ENCODE measurements at places on chromosomes 11 and 22.

- no peak overlapping the region for H3K27ac ChIP-seq
- no peak overlapping the region for H3K4me3 ChIP-seq
- H3K4me1 ChIP-seq, result peaks cover 9% of the 10 kb centered on the region
- peaks cover 29% of the 10 kb centered on the region for H3K27me3 ChIP-seq
Observed at GRCh38 chr11:10932976-10933375, 75.1 kb upstream of the ZBED5 start.

- H3K27me3 ChIP-seq, result peaks cover 14% of the 10 kb centered on the region
- DNase-seq, result no peak
- H3K4me3 ChIP-seq, result no peak overlapping the region
Observed at GRCh38 chr11:86741839-86742805, 58.2 kb upstream of the PRSS23 start.

- no peak overlapping the region for H3K4me3 ChIP-seq
- DNase-seq, result no peak
- H3K4me1 ChIP-seq, result no peaks in the 10 kb centered on the region
- H3K27me3 ChIP-seq, result no peaks in the 10 kb centered on the region
- H3K36me3 ChIP-seq, result peaks cover 21% of the 10 kb centered on the region
Observed at GRCh38 chr11:2652333-2653197, 47.2 kb downstream of the KCNQ1OT1 start.

DNA sequence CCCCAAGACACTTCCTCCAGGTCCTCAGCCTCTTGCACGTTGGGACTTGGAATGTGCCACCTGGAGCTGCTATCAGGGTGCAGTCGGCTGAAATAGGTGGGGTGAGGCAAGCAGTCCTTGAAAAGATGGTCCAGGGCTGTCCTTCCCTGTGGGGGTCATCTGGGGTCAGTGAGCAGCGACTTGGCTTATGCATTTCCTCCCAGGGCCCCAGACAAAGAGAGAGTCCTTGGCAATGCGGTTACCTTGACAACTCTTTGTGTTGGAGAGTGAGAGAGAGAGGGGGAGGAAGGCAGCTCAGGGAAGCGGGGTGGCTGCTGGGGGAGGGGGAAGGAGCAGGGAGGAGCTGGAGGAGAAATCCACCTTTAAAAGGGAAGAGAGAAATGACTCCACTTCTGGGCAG lies 93.8 kb downstream of the MIAT start:
- no peaks in the 10 kb centered on the region for H3K27me3 ChIP-seq
- no peaks in the 10 kb centered on the region for H3K36me3 ChIP-seq
- no peak overlapping the region for H3K4me3 ChIP-seq

DNA sequence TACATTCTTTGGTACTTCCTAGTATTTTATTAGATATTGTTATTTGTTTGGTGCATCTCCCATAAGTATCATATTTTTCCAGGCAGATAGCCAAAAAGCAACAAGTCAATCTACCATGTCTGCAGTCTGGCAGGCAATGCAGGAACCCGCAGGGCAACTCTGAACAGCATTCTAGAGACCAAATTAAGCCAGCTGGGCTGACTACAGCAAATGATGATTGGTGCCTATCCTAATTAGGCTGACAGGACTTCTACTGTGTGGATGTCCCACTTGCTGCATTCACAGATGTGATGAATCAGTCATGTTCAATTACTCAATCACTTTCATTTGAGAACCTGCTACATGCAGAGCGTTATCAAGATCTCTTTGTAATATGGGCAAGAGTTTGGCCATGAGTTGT lies 40.3 kb upstream of the AMOTL1 start:
- peaks cover 2% of the 10 kb centered on the region for H3K27me3 ChIP-seq
- no peaks in the 10 kb centered on the region for H3K36me3 ChIP-seq
- no peak for DNase-seq
- no peak overlapping the region for H3K4me3 ChIP-seq

GRCh38 chr11:17208257-17208999 lies 642 bp upstream of the PIK3C2A start:
- peak; percentile 71 for DNase-seq
- H3K4me1 ChIP-seq, result peaks cover 36% of the 10 kb centered on the region
- H3K4me3 ChIP-seq, result peak overlapping the region; percentile 91

DNA sequence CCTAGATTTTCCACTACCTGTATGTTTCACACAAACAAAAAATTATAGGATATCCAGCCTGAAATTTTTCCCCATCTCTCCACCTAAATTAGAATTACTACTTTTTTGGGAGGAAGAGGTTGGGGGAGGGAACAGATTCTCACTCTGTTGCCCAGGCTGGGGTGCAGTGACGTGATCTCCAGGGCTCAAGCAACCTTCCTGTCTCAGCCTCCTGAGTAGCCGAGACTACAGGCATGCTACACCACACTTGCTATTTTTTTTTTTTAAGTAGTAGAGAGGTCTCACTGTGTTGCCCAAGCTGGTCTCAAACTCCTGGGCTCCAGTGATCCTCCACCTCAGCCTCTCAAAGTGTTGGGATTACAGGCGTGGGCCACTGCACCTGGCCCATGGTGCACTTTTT lies 9.5 kb downstream of the JAML start:
- peak; percentile 59 for DNase-seq
- peaks cover 74% of the 10 kb centered on the region for H3K36me3 ChIP-seq
- no peaks in the 10 kb centered on the region for H3K27me3 ChIP-seq
- H3K4me1 ChIP-seq, result peaks cover 96% of the 10 kb centered on the region
- H3K4me3 ChIP-seq, result peak overlapping the region; percentile 76
- H3K27ac ChIP-seq, result peak overlapping the region; percentile 100

DNA sequence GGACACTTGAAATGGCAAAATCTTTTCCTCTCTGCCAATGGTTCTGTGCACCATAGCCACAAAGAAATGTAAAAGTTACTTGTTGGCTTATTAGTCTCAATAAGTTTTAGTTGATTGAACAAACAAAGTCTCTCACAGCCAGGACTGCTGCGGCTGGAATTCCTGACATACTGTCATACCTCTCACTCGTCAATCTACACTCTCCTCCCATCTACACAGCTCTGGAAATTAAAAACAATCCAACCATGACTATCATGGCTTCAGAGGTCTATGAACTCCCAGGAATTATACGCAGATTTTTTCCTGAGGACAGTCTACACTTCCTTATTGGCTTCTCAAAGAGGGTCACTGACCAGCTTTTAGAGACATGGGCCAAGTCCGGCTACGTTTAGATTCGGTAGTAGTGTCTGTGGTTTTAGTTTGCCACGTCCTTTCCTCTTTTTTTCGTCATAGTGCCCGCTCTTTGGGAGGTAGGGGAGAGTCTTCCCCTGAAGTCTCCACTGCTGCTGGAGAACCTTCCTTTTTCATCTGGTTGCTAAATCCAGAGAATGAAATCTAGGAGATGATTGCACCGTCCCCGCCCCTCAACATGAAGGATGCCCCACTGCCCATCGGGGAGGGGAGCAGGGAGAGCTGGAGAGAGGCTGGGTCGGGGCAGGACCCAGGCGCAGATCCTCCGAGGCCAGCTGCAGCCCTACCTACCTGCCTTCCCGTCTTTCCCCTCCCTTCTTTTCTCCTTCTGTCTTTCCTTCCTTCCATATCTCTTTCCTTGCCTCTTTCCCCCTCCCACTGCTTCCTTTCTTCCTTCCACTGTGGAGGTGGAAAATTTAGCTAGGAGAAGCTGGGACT lies 1.0 kb upstream of the PLEKHB1 start:
- no peaks in the 10 kb centered on the region for H3K36me3 ChIP-seq
- no peaks in the 10 kb centered on the region for H3K27me3 ChIP-seq
- peaks cover 19% of the 10 kb centered on the region for H3K4me1 ChIP-seq
- no peak for DNase-seq

GRCh38 chr22:36301384-36301828 lies 48.5 kb downstream of the APOL1 start:
- no peaks in the 10 kb centered on the region for H3K27me3 ChIP-seq
- H3K4me3 ChIP-seq, result no peak overlapping the region
- peaks cover 87% of the 10 kb centered on the region for H3K36me3 ChIP-seq
- H3K4me1 ChIP-seq, result peaks cover 7% of the 10 kb centered on the region
- peak overlapping the region; percentile 72 for H3K27ac ChIP-seq

GRCh38 chr11:70040869-70041501 lies 37.1 kb upstream of the ANO1 start:
- no peaks in the 10 kb centered on the region for H3K4me1 ChIP-seq
- H3K27me3 ChIP-seq, result peaks cover 23% of the 10 kb centered on the region
- no peak overlapping the region for H3K27ac ChIP-seq
- no peak overlapping the region for H3K4me3 ChIP-seq
- DNase-seq, result no peak
- H3K36me3 ChIP-seq, result no peaks in the 10 kb centered on the region

GRCh38 chr11:68412593-68413475 lies 47.7 kb upstream of the PPP6R3 start:
- no peaks in the 10 kb centered on the region for H3K36me3 ChIP-seq
- DNase-seq, result peak; percentile 65
- H3K4me1 ChIP-seq, result peaks cover 7% of the 10 kb centered on the region
- no peaks in the 10 kb centered on the region for H3K27me3 ChIP-seq
- H3K27ac ChIP-seq, result no peak overlapping the region
- H3K4me3 ChIP-seq, result no peak overlapping the region

- no peaks in the 10 kb centered on the region for H3K4me1 ChIP-seq
- H3K36me3 ChIP-seq, result no peaks in the 10 kb centered on the region
- no peak overlapping the region for H3K27ac ChIP-seq
- H3K27me3 ChIP-seq, result no peaks in the 10 kb centered on the region
- no peak overlapping the region for H3K4me3 ChIP-seq
Observed at GRCh38 chr11:31964181-31964580, 126.7 kb upstream of the RCN1 start.

GRCh38 chr11:34313099-34313517 lies 44.7 kb downstream of the ABTB2 start:
- H3K36me3 ChIP-seq, result no peaks in the 10 kb centered on the region
- no peak overlapping the region for H3K27ac ChIP-seq
- no peak overlapping the region for H3K4me3 ChIP-seq
- peak; percentile 22 for DNase-seq
- H3K27me3 ChIP-seq, result no peaks in the 10 kb centered on the region

GRCh38 chr22:42152661-42153270 lies 22.2 kb upstream of the CYP2D6 start:
- H3K27ac ChIP-seq, result no peak overlapping the region
- H3K4me3 ChIP-seq, result no peak overlapping the region
- H3K4me1 ChIP-seq, result no peaks in the 10 kb centered on the region
- no peaks in the 10 kb centered on the region for H3K27me3 ChIP-seq
- no peak for DNase-seq

DNA sequence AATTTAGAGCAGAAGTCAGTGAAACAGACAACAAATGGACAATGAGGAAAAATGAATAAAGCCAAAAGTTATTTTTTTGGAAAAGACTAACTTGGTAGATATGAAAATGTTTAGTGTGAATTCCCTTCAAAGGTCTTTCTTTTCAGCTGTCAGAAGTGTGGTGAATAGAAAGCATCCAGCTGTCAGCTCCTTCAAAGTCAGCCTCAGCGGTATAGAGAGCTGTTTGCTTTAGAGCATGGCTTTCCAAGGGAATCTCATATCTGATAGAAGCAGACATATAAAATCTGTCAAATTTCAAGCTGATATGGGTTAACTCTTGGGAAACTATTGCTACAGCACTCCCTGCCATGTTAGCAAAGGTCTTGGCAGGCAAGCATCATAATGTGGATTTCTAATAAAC lies 309.3 kb downstream of the CASP12 start:
- peaks cover 7% of the 10 kb centered on the region for H3K27me3 ChIP-seq
- H3K4me3 ChIP-seq, result no peak overlapping the region
- DNase-seq, result no peak

DNA sequence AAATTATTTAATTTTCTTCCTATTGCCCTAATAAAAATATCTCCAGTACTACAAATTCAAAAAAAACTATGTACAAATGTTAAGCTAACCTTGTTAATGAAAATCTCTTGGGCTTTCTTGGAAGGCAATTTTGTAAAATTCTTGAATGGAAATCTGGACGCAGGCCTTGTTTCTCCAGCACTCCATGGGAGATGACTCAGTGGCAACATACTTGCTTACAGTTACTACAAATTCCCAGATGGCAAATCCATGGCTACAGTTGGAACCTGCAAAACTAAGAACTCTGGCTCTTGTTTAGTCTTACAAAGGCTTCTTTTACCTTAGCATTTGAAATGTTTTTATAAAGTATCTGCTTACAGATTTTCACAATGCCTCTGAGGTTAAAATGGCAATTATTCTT lies 725.2 kb downstream of the DLG2 start:
- no peaks in the 10 kb centered on the region for H3K36me3 ChIP-seq
- no peaks in the 10 kb centered on the region for H3K4me1 ChIP-seq
- no peaks in the 10 kb centered on the region for H3K27me3 ChIP-seq

DNA sequence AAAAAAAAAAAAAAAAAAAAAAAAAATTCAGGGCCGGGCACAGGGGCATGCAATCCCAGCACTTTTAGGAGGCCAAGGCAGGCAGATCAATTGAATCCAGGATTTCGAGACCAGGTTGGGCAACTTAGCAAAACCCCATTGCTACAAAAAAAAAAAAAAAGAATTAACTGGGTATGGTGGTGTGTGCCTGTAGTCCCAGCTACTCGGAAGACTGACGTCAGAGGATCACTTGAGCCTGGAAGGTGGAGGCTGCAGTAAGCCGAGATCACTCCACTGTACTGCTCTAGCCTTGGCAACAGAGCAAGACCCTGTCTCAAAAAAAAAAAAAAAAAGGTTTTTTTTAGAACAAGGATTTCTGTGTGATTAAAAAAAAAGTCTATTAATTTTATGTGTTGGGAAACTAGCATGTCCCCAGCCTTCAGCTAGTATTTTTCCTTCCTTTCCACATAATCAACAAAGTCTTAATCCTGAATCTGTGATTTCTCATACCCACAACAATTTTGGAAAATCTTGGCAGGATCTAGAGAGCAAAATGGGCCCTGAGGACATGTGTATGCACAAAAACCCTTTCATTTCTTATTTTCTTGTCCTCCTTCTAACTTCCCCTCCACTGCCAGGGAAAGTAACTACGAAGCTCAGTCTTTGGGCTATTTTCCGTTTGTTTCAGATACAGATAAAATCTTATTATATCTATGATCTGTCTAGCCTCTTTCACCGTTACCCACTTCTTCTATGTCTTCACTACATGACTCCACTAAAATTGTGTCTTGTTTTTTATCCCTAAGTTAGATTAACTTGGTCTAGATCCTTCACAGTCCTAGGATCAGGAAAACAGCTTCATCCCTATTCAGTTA lies 5.7 kb upstream of the AMBRA1 start:
- peaks cover 4% of the 10 kb centered on the region for H3K4me1 ChIP-seq
- no peaks in the 10 kb centered on the region for H3K36me3 ChIP-seq
- no peak overlapping the region for H3K4me3 ChIP-seq
- H3K27me3 ChIP-seq, result no peaks in the 10 kb centered on the region
- H3K27ac ChIP-seq, result no peak overlapping the region
- no peak for DNase-seq

DNA sequence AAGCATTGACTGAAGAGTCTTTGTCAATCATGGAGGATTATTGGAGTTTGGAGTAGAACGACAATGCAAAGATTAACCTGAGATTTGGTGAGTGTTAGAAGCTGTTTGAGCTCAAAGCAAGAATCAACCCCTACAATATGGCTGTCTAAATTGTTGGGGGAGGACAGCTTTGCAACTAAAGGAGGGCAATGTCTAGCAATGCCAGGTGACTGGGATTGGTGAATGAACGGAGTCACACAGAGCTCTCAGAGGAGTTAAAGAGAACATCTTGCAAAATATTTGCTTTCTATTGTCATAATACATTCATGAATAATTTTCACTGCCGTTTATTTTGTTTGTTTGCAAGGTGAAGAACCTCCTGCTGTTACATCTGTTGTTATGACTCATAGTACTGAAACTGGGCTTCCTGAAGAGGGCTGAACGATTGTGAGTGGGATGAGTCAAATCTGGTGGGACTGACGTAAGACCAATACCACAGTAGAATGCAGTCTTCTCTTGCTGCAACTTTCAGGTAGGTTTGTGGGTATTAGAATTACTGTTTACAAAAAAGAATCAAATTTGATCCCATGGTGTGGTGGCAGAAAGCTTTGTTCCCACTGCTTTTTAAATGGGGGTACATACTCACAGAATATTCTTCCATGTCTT lies 281.9 kb downstream of the CADM1 start:
- H3K36me3 ChIP-seq, result no peaks in the 10 kb centered on the region
- H3K4me3 ChIP-seq, result no peak overlapping the region
- peaks cover 12% of the 10 kb centered on the region for H3K27me3 ChIP-seq
- H3K4me1 ChIP-seq, result peaks cover 15% of the 10 kb centered on the region

All from activated CD4-positive, alpha-beta T cell treated with anti-CD3 and anti-CD28 coated beads for 36 hours (primary cell).